Hematopoietic multipotent progenitor cell (in vitro differentiated cells): ENCODE measurements at places on chromosomes 11 and 22. TPM values are rescaled to one million over a fixed set of nuclear protein-coding genes. Genes with fewer than 3 reads are reported as not detected.

Gene SMC1B
- not detected for total RNA-seq

DNA sequence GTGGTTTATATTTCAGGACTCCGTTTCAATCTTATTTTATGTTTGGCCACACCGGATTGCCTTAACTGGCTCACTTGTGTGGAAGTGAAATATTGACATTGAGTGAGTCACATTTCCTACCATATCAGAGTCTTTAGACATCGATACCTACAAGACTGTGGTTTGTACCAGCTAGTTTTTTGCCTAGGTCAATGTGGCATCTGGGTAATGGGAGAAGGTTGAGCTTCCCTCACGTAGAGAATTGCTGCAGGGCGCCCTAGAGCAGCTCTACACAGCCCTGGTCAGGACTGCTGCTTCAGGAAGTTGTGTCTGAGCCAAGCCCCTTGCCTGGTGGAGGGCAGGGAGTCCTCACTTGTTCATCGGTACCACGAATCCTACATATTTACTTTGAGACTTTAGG, 1.6 kb downstream of the GRAMD1B start:
- no peak for DNase-seq

DNA sequence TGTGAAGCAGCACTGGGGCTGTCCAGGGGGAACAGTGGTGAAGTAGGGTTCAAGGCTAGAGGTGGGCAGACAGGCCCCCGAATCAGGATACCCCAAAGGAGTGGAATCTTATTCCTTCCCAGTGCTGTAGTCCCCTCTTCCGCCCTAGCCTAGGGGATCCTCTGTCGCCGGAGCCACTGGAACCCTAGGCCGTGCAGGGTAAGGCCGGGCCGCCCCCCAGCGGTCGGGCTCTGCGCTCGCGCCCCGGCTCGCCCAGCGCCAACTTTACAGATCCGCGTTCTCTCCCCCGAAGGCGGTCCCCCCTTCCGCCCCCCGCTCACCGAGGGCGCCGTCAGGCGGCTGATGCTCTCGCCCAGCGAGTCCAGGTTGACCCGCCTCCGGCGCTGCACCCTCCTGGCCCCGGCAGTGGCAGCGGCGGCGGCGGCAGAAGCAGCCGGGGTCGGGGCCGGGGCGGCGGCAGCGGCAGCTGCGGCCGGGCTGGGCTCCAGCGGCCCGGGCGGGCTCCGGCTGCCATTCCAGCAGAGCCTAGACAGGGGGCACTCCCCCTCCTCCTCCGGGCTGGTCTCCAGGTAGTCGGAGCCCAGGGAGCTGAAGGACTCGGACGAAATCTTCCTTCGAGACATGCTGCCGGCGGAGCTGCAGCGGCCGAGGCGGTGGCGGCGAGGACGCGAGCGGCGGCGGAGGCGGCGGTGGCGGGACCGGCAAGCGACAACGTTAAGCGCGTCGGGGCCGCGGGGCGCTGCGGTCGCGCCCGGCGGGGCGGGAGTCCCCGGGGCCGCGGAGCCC, 650 bp downstream of the GUCY1A2 start:
- no peak for DNase-seq

DNA sequence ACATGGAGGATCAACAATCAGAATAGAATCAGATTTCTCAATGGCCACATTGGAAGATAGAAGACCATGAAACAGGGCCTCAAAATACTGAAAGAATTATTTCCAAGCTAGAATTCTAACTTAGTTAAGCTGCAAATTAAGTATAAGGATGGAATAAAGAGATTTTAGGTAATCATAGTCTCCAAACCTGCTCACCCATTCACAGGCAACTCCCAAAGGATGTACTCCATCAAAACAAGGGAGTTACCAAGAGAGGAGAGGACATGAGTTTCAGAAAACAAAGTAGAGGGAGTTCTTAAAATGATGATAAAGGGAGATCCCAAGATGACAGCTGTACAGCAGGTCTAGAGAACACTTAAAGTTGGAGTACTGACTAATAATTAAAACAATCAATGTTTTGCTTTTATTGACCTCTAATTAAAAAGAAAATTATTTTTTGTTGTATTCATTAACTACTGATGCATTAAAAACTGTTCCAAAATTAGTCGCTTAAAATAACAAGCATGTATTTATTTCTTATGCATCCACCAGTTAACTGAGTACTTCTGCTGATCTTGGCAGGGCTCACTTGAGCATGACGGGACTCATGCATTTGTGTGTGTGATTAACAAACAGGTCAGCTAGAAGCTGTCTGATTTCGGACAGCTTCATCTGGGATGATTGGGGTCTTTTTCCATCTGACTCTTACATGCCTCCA, 95.6 kb downstream of the CD44 start:
- no peak for DNase-seq

DNA sequence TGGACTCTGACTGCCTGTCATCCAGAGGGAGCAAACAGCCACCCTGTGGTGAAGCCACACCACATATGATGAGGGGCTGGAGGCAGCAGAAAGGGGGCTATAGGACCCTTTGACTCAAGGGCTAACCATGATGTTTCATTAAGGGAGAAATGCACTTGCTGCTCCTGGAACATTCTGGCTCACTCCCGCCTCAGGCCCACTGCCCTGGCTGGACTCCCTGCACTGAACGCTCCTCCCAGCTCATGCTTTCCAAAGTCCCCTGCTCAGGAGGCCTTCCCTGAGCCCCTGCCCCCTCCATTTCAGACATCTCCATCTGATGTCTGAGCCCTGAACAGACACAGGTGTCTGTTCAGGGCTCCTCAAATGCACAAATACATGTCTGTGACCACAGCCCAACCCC, 69.1 kb downstream of the CDKN1C start:
- no peak for DNase-seq

- DNase-seq = peak; percentile 12
Measured at GRCh38 chr11:74097686-74098237, 73.0 kb downstream of the C2CD3 start.

DNA sequence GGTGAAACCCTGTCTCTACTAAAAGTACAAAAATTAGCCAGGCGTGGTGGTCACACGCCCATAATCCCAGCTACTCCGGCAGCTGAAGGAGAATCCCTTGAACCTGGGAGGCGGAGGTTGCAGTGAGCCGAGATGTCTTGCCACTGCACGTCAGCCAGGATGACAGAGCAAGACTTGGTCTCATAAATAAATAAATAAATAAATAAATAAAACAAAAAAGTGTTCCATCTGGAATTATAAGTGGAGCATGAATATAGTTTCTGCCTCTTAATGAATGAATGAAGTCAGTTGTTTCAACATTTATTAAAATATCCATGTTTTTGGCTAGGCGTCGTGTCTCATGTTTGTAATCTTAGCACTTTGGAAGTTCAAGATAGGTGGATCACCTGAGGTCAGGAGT, 27.1 kb downstream of the MRPL48 start:
- no peak for DNase-seq

DNA sequence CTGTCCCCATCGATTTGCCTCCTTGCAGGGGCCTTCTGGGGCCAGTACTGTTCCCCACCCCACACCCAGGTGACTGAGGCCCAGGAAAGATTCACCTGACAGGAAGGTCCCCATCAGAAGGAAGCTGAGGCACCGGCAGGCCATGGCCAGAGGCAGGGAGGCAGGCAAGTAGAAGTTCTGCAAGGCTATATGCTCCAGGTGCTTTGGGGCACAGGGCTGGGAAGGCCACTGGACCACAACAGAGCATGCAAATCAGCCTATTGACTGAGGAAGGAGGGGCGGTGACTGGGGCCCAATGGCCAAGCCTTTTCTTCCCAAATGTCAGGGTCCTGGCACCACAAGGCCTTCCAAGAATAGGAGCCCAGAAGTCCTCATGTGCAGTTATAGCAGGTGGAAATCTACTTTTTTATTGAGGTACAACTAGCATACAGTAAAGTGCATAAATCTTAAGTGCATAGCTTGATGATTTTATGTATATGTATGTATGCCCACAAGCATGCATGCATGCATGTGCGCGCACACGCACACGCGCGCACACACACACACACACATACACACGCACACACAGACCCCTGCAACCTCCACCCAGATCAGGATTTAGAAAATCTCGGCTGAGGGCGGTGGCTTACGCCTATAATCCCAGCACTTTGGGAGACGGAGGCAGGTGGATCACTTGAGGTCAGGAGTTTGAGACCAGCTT, at the start of gene VPREB3:
Gene VPREB3, minus strand, starts transcription at position 206 of the 700 bp plus-strand sequence. Its CDS starts 62 bp downstream, at position 144.
- DNase-seq = no peak

GRCh38 chr22:27686534-27686933, 115.0 kb downstream of the MN1 start:
- no peak for DNase-seq
